ENCODE measurements at places on chromosomes 3 and 15.

- no peak for DNase-seq
These were observed 28.1 kb downstream of the OPA1 start for GRCh38 chr3:193621127-193621526.

DNA sequence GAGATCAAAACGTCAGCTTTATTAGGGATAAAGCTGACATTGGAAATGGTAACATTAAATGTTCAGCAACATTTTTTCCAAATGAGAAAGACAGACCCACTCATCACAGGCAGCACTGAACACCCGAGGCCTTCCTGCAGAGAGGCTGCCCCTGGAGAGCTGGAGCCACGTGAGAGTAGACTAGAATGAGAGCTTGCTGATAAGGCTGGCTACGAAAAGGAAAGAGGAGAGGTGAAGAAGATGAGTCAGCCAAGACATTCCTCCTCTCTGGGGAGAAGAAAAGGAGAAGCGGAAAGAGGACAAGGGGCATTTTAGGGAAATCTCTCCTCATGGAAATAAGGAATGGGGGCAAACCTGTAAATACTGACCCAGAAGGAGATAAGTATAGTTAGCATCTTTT is 7.3 kb downstream of the CYP19A1 start:
- DNase-seq, result no peak

GRCh38 chr15:20351448-20351971 is 190.1 kb downstream of the GOLGA6L6 start:
- no peak for DNase-seq

DNA sequence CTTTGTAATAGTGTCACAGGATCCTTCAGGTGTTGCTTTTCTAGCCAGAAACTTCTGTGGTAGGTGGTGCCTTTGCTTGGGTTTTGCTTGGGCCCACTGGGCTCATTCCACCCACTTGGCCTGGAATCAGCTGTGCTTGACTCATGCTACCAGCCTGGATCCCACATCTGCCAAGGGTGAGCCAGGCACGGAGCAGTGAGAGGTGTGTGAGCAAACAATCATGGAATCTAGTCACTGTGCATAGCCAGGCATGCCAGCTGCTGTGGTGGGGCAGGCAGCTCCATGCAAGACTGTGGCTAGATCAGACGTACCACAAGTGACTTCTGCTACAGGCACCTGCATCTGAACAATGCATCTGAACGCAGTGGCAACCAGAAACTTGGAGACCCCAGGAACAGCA is 275.9 kb downstream of the UBE2E2 start:
- no peak for DNase-seq

- no peak for DNase-seq
These were observed 32.6 kb downstream of the PLS1 start for GRCh38 chr3:142628801-142629200.

GRCh38 chr15:64197425-64197824 is 34.6 kb upstream of the PPIB start:
- DNase-seq, result no peak

- DNase-seq, result no peak
These were observed 41.3 kb downstream of the ARNT2 start for GRCh38 chr15:80445300-80446041.

- DNase-seq, result peak; percentile 88
These were observed at the start of gene EIF5A2 for GRCh38 chr3:170908235-170909116. Gene EIF5A2 (minus strand): TSS chr3:170908637. CDS start chr3:170907806, 831 bp downstream.

- DNase-seq, result no peak
These were observed 175.0 kb upstream of the TLE3 start for GRCh38 chr15:70272565-70273355.

- DNase-seq, result no peak
These were observed at the start of gene MYRIP for GRCh38 chr3:39809181-39809994. Gene MYRIP (plus strand): TSS chr3:39809609. CDS start chr3:39900817, 91,208 bp downstream.

- DNase-seq, result no peak
These were observed 228.5 kb downstream of the ZBBX start for GRCh38 chr3:167151636-167152035.

- no peak for DNase-seq
These were observed 1040.1 kb upstream of the NR2F2 start for GRCh38 chr15:95290176-95290974.

- no peak for DNase-seq
These were observed 786 bp downstream of the RHOA start for GRCh38 chr3:49410846-49411534.

- no peak for DNase-seq
These were observed 78.2 kb upstream of the UMPS start for GRCh38 chr3:124652009-124652408.

GRCh38 chr15:81008312-81008711 is 7.6 kb downstream of the TLNRD1 start:
- no peak for DNase-seq

DNA sequence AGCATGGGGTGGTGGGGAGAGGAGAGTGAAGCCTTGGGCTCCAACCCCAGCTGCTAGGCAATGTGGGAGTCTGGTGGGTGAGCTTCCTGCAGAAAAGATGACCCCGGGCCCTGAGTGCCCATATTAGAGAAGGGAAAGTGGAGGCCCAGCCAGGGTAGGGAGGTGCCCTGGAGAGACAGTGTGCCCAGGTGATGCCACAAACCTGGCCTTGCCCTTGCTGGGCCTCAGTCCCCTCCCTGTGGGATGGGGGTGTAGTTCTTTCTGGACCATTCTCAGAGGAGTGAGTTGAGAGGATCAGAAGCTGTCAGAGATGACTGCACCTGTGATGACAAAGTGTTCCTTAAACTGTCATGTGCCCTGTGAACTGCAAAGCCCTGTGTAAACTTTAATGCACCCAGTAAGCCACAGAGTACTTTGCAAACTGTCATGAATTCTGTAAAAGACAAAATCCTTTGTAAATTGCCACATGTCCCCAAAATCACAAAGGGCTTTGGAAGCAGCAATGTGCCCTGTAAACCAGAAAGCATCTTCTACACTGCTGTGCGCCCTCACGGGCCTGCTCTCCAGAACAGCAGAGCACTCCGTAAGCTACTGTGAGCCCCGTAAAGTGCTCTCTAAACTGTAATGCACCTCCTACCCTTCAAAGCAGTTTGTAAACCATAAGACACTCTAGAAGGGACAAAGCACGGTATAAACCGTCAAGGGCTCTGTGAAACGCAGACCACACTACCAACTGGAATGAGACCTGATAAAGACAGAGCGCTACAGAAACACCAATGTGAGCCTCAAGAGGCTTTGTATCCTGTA is 51.3 kb upstream of the FGD5 start:
- no peak for DNase-seq

DNA sequence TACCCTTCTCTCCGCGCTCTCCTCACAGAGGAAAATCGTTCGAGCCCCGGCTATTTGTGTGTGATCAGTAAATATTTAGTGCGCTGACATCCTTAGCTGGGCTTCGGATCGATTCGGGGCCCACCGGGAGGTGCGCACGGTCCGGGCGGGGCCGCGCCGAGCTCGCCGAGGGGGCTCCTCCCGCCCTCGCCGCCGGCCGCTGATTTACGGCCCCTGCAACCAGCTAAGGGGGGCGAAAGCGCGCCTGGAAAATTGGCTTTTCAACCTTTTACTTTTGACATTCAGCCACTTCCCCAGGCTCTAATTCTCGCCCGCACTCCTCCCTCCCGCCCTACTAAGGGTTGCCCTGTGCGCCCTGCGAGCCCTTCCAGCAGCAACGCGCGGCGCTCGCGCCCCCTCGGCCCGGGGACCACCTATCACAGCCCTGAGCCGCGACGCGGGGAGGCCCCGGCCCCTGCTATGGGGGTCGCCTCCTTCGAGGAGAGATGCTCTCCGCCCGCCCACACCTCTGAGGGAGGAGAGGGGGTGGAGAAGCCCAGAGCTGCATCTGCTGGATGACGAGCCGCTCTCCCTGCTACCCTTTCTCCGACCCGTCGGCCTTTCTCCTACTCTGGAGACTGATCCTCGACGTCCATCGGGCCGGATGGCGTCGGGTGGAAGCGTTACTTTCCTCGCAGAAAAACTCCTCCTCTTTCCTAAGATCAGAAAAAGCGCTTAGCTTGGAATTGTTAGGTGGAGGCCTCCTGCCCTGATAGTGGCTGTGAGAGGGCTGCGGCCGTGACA is 7.8 kb upstream of the NR2F2 start:
- DNase-seq, result no peak

DNA sequence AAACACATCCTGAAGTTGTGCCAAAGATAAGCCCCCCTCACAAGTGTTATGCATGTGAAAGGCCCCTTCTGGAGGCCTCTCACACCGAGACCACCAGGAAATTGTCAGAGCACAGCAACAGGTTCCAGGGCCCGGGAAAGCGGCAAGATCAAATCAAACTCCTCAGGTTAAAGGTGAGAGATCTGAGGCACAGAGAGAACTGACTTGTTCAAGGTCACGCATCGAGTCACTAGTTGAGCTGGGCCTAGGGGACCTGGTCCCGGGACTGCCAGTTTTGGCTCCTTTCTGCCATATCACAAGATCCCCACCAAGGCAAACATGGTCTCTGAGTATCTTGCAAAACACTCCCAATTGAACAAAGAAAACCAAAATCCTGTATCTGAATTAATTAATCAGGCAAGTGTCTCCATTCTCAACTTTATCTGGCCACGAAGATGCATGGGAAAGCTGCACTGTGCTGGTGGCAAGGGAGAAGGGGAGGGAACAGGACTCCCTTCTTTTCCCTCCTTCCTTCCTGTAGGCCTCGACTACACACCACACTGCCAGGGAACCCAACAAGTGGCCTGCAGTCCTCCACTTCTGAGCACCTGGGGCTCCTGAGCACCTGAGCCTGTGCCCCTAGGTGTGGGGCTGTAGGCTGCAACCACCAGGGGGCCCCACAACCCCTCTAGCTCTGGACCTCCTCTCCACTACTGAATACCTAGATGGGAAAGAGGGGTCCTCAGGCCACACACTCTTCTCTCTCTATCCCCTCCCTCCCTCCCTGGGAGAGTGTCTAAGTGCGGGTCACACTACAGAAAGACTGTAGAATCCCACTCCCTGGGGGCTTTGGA is 37.3 kb downstream of the ANP32A start:
- peak; percentile 19 for DNase-seq

GRCh38 chr3:62046326-62046725 is 327.0 kb downstream of the FEZF2 start:
- DNase-seq, result no peak

- DNase-seq, result no peak
These were observed 866.0 kb upstream of the NR2F2 start for GRCh38 chr15:95464509-95464908.

DNA sequence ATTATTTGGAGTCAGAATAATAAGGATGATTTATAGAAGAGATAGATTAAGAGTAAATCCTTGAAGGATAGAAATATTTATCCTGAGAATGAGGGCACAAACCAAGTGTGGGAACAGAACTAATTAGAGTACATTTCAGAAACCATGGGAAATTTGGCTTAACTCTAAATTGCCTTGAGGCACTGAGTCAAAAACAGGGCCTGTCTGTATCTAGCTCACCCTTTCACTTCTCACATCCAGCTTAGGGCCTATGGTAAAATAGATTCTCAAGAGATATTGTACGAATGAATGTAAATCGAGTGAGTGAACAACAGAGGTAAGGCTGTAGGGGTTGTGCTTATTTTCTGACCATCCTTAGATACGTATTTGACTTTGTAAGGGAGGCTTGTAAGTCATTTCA is 586.1 kb upstream of the DPPA4 start:
- no peak for DNase-seq

GRCh38 chr3:191139736-191140135 is 59.3 kb upstream of the OSTN start:
- DNase-seq, result no peak

DNA sequence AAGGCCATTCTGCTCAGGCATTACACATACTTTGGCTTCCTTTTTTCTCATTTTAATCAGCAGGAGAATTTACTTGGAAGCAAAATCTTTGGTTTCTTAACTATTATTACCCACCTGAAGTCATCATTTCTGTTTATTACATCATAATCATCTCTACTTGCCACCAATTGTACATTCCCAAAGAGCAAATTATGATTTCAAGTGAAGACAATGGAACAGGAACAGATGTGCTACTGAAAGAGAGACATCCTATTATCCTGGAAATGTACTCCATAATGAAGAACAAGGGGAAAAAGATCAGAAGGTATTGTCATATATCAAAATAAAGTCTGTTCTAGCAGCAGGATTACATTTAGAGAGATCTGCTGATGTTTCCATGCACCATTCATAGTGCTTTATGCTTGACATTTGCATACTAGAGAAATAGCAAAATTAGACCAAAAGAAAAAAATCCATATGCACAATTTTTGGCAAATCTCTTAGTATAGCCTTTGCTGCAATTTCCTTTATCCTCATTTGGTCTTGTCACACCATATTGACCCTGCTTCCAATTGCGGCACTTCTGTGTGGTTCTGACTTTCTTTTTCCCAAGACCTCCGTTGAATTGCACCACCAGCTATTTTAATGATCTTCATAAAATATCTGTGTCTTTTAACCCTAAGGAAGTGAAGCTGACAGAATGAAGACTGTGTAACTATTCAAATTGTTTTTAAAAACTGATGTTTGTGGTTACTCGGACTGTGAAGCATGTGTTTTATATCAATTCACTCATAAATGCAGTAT is 683.8 kb downstream of the ZNF385D start:
- DNase-seq, result no peak

- no peak for DNase-seq
These were observed 348.2 kb downstream of the NAALADL2 start for GRCh38 chr3:175207361-175207760.

GRCh38 chr3:64209866-64210621 is 15.2 kb downstream of the PRICKLE2 start:
- no peak for DNase-seq

GRCh38 chr3:108378153-108378951 is 82.0 kb downstream of the HHLA2 start:
- no peak for DNase-seq

- no peak for DNase-seq
These were observed 28.2 kb downstream of the CCR9 start for GRCh38 chr3:45914362-45915058.

- DNase-seq, result no peak
These were observed 3.6 kb upstream of the RASL12 start for GRCh38 chr15:65071381-65071811.

DNA sequence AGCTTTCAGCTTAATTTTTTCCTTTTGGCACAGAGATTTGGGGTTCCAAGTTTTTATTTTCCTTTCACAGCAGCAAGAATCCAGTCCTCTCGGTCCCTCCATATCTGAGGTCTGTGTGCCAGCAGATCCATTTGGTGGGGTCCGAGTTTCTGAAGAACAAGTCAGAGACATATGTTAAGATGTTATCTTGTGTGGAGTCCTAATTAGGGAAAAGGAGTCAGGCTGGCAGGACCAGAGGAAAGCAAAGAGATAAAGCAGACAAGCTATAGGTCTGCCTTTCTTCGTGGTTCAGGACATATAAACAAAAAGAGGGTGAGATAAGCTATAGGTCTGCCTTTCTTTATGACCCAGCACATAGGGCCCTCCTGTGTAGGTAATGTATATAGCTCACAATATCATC is 54.9 kb downstream of the TMED3 start:
- no peak for DNase-seq
